Activated T-helper 2 cell treated with anti-CD3 and anti-CD28 coated beads, Interferon-gamma antibody, Interleukin-2, Interleukin-4, amounts not matched to agents 10 μg/mL and 5 μg/mL and 100 μg/mL, durations not matched to agents 14 hours and 24 hours and 36 hours (primary cell): ENCODE measurements at places on chromosomes 5 and 9.

DNA sequence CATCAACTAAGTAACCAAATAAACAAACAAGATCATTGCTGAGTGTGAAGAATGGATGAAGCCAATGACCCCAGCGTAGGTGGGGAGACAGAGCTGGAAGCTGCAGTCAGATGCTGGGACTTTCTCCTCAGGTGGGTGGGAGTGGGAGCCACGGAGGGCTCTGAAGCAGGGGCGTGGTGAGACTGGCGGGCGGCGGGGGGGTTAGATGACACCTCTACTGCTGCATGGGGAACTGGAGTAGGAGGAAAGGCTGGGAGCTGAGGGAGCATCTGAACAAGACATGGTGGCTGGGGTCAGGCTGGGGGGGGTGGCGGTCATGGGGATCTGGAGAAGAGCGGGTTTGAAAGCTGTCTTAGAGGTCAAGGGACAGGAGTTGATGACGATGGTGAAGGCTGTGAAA, 193.8 kb downstream of the C9orf50 start:
- peaks cover 2% of the 10 kb centered on the region for H3K27me3 ChIP-seq
- DNase-seq, result no peak
- H3K4me1 ChIP-seq, result peaks cover 7% of the 10 kb centered on the region
- no peak overlapping the region for H3K27ac ChIP-seq
- no peaks in the 10 kb centered on the region for H3K36me3 ChIP-seq
- H3K4me3 ChIP-seq, result no peak overlapping the region

GRCh38 chr5:43889233-43889632, 286.3 kb downstream of the NNT start:
- H3K4me1 ChIP-seq, result no peaks in the 10 kb centered on the region
- no peaks in the 10 kb centered on the region for H3K27me3 ChIP-seq
- H3K27ac ChIP-seq, result no peak overlapping the region
- H3K4me3 ChIP-seq, result no peak overlapping the region

- no peak for DNase-seq
- peaks cover 60% of the 10 kb centered on the region for H3K36me3 ChIP-seq
- no peak overlapping the region for H3K4me3 ChIP-seq
- H3K4me1 ChIP-seq, result peaks cover 18% of the 10 kb centered on the region
- no peak overlapping the region for H3K27ac ChIP-seq
- no peaks in the 10 kb centered on the region for H3K27me3 ChIP-seq
Measured at GRCh38 chr5:72325566-72326305, 5.6 kb downstream of the PTCD2 start.

GRCh38 chr5:169106911-169107706, 193.8 kb downstream of the SLIT3 start:
- no peaks in the 10 kb centered on the region for H3K4me1 ChIP-seq
- H3K27me3 ChIP-seq, result peaks cover 3% of the 10 kb centered on the region
- H3K4me3 ChIP-seq, result no peak overlapping the region
- H3K27ac ChIP-seq, result no peak overlapping the region

GRCh38 chr9:90802386-90802985, 867 bp downstream of the SYK start:
- peaks cover 1% of the 10 kb centered on the region for H3K4me1 ChIP-seq
- H3K27ac ChIP-seq, result no peak overlapping the region
- no peak for DNase-seq
- no peaks in the 10 kb centered on the region for H3K36me3 ChIP-seq
